Stimulated activated CD4-positive, alpha-beta T cell treated with anti-CD3 and anti-CD28 coated beads, TNF-alpha, amount 100 ng/mL, for 24 hours (primary cell): ENCODE measurements at places on chromosomes 4 and X.

DNA sequence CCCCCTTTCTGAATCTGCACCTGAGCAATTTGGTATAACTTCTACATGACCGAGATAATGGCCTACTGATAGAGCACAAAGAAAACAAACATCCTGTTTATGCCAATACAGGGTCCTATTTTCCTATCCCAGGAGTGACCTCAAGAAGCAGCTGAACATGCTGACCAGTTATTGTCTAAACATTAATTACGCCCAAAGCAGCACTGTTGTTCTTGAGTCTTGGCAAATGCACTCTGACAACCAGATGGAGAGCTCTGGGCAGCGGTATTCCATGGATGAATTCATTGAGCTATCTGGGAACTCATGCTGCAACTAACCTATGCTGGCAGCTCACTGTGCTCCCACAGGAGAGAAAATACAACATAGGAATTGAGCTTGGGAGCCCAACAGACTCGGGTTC, 52.6 kb downstream of the PCYT1B start:
- DNase-seq = no peak

- peak; percentile 77 for DNase-seq
These were observed at the start of gene ELK1 for GRCh38 chrX:47650164-47651042. Gene ELK1, minus strand, starts transcription at chrX:47650563. Its CDS starts 9,122 bp downstream, at chrX:47641441.

- DNase-seq = no peak
These were observed 488.2 kb downstream of the GRID2 start for GRCh38 chr4:92791871-92792440.

DNA sequence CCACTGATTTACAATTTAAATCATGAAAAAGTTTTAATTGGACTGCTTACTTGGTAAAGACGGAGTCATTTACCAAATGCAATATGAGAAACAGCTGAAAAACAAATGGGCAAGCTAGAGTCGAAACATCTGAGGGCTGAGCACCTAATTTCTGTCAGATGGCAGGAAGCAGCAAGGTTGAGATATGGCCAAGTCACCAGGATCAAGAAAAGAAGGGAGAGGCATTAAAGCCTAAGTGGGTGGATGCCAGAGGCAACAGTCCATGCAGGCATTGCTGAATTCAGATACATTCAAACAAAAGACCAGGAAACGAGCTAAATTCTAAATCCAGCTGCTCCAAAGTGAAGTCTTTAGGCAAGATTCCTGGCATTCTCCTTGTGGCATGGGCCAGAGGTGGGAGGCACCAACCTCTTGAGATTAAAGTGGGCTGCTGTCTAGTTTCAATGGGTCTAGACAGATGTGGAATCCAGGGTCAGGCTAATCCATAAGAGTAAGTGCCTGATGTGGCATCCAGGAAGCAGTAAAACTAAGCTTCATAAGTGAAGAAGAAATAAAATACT, 8.0 kb upstream of the ARSJ start:
- DNase-seq = no peak

GRCh38 chrX:106035064-106035463, 3.5 kb downstream of the SERPINA7 start:
- no peak for DNase-seq

- no peak for DNase-seq
These were observed 74.7 kb downstream of the REPS2 start for GRCh38 chrX:17020851-17021821.
